ENCODE measurements at places on chromosomes 5 and 9. TPM values are rescaled to one million over a fixed set of nuclear protein-coding genes. Genes with fewer than 3 reads are reported as not detected.

RASGRF2 gene
- 5.1 TPM for total RNA-seq

GRCh38 chr5:40871177-40871576, 30.0 kb downstream of the CARD6 start:
- no peak for DNase-seq

DNA sequence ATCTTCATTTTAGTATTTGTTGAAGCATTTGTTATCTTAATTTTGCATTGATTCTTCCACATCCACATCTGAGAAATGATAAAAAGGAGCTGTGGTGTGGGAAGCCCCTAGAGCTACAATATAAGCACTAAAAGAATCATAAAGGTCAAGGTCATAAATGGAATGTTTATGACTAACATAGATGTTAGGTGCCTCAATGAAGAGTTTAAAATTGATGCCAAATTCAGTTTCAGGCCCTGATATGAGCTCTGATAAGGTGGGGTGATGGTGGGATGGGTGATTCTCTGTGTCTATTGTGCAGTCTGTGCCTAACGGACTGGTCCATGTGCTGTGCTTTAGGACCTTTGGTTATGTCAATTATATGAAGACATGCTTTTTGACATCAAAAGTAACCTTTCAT, 61.2 kb upstream of the CAMK4 start:
- DNase-seq, result no peak

- no peak for DNase-seq
These were observed 5.0 kb downstream of the SQSTM1 start for GRCh38 chr5:179825655-179826182.

DNA sequence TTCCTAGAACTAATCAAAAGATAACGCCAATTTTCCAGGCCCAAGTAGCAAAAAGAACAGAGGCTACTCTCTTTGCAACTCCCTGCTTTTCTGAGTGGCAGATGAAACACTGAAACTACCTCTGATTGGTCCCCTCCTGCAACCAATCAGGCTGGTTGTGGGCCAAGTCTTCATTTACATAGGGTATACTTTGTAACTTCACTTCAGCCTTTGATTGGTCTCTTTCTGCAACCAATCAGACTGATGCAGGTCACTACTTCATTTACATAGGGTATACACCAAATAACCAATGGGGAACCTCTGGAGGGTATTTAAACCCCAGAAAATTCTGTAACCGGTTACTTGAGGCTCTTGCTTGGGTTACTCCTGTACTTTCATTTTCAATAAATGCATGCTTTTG, 289.6 kb downstream of the MED10 start:
- no peak for DNase-seq

- DNase-seq, result no peak
These were observed 85.1 kb upstream of the RAI14 start for GRCh38 chr5:34570721-34571676.

DNA sequence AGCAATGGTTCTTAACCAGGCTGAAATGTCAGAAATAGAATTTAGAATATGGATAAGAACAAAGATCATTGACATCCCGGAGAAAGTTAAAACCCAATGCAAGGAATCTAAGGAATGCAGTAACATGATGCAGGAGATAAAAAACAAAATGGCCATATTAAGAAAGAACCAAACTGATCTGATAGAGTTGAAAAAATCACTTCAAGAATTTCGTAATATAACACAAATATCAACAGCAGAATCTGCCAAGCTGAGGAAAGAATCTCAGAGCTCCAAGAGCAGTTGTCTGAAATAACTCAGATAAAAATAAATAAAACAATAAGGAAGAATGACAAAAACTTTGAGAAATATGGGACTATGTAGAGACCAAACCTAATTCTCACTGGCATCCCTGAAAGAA, 37.8 kb upstream of the TAS2R1 start:
- DNase-seq, result no peak

DNA sequence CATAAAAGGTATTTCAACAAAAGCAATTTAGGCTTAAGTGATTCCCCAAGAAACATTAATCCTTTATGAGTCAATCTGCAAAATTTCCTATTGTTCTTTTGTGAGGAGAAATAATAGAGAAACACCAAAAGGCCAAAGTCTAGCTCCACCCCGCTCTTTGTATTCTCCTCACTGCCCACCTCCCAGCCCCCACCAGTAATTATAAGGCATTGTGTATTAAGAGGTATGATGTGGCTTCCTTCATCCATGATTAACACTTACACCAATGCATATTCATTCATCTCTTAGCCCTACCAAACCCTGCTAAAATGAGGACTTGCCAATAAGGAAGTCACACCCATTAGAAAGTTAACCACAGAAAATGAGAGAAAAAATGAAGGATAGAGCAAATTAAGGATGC, 105.3 kb upstream of the SPATA31D4 start:
- no peak for DNase-seq

DNA sequence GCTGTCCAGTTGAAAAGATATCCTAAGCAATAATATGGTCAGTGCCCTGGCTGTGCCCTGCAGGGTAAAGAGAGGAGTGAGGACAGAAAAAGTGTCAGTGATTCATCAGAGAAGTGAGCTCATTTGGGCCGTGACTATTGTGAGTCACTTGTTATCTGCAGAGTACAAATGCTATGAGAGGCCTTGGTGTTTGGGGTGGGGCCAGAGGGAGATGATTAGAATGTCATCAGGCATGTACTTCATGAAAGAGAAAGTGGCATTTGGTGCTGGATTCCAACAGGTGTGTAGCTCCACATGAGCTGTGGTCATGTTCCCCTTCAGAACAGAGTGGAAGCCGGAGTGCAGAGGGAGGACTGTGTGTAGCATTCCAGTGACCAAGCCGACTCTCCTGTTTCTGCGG, 174.1 kb downstream of the KDM4C start:
- peak; percentile 64 for DNase-seq

GRCh38 chr9:129511285-129511900, 109.5 kb downstream of the C9orf50 start:
- DNase-seq, result no peak
